ENCODE measurements at places on chromosomes 4 and X.

DNA sequence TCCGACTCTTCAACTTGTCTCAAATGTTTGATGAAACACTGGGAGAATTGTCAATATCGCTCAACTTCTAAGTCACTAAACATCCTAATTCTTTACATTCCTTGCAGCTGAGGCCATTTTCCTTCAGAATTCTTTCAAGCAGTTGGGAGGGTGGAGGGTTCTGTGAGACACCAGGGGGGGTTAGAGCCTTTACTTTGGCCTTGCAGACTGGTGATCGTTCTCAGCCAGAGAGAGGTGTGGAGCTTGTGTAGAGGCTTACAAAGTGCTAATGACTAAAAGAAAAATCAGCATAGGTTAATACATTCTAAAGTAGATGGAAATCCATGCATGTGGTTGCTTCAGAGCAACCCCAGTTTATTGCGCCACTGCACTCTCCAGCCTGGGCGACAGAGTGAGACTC, 21.3 kb upstream of the SOX3 start:
- no peak for DNase-seq

DNA sequence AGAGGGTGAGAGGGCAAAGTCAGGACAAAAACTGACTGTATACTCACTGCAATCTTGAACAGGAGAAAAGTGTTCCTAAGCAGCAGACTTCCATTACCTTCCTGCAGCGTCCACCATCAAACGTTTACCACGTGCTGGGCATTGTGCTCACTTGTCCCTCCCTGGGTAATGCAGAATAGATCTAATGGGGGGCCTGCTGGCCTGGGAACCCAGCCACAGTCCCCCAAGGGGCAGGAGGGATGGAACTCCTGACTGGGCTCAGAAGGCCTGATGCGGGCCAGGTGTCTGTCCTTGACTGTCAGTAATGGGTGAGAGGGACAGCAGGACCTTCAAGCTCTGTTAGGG, 37.6 kb upstream of the FAM156A start:
- DNase-seq: no peak

DNA sequence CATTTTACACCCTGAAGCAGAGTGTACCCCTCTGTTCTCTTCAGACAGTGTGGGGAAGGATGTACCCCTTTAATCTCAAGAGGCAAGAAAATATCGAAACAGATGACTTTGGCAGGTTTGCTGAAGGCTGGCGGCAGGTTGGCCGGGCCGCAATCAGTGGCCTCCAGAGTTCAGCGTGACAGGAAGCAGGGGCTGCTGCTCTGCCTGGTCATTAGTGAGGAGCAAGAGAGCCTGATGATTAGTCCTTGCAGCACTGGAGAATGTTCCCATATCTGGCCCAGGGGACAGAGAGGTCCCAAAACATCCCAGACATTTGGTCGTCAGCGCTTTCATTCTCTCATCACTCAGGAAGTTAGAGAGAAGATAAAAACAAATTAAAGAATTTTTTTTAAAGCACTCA, 352.8 kb downstream of the SPRY1 start:
- no peak for DNase-seq

- no peak for DNase-seq
Measured at GRCh38 chr4:153269218-153269990, 65.2 kb downstream of the TRIM2 start.

GRCh38 chr4:56512166-56512565, 6.6 kb downstream of the ARL9 start:
- DNase-seq: no peak

All from activated naive CD4-positive, alpha-beta T cell treated with anti-CD3 and anti-CD28 coated beads, Interleukin-2, amount 50 U/mL, for 72 hours (primary cell).